ENCODE measurements at places on chromosomes 16 and 17. TPM values are rescaled to one million over a fixed set of nuclear protein-coding genes. Genes with fewer than 3 reads are reported as not detected.
A peak's percentile ranks its signal among the peaks of the same experiment; 100 is the strongest.

DNA sequence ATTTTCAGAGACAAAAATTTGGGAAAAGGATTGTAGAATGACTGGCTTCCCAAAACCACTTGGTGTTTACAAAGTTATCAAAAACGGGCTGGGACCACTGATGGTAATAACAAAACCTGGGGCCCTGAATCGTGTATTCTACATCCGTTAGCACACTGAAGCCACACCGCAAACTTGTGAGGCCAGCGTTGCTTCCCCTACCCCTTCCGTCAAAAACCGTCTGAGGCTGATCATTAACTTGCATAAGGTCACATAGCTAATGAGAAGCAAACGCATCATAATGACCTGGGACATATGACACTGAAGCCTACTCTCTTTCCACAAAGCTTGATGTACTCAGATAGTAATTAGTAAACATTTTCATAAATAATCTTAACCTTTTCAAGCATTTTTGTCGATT, 704.3 kb downstream of the MAF start:
- no peak overlapping the region for H3K4me3 ChIP-seq
- H3K4me1 ChIP-seq = peaks cover 10% of the 10 kb centered on the region
- H3K36me3 ChIP-seq = no peaks in the 10 kb centered on the region
- no peaks in the 10 kb centered on the region for H3K27me3 ChIP-seq
- no peak overlapping the region for H3K27ac ChIP-seq
- no peak for DNase-seq

DNA sequence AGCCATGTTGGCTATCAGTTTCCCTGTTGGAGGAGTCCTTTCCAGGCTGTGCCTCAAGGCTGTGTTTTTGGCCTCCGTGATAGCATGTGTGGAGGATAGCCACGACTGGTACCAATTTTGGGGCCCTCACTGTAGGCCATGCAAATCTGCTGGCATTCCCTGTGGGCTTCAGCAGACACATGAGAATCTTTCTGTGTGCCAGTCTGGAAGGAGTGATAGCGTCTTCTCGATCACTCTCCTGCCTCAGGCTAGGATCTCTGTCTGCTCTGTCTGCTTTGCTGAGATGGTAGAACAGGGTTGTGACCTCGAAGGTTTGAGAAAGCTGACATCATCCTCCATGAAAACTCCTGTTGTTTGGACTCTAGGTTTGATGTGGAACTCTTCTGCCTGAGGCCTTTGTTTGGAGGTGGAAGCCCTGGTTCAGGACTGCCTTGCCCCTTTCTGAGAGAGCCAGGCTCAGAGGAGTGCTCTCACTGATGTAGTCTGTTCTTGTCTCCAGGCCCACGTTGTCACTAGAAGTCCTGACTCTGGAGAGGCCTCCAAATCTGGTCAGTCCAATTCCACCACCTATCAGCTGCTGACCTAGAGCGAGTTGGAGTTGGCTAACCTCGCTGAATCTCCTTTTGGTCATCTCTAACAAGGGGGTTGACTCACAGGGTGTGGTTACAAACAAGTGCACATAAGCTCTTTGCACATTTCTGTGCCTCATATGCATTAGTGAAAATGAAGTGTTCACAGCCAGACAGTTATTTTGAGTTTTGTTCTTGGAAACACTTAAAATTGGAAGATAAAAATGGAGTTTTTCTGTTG, 12.1 kb upstream of the EDC4 start:
- H3K27me3 ChIP-seq = no peaks in the 10 kb centered on the region
- peaks cover 67% of the 10 kb centered on the region for H3K4me1 ChIP-seq
- H3K27ac ChIP-seq = peak overlapping the region; percentile 79
- no peak overlapping the region for H3K4me3 ChIP-seq
- DNase-seq = no peak
- no peaks in the 10 kb centered on the region for H3K36me3 ChIP-seq

- H3K4me3 ChIP-seq = no peak overlapping the region
- H3K36me3 ChIP-seq = no peaks in the 10 kb centered on the region
- peak; percentile 6 for DNase-seq
- no peaks in the 10 kb centered on the region for H3K4me1 ChIP-seq
- H3K27me3 ChIP-seq = no peaks in the 10 kb centered on the region
- no peak overlapping the region for H3K27ac ChIP-seq
Measured at GRCh38 chr16:83734136-83734535, 73.6 kb upstream of the HSBP1 start.

The MFAP4 gene
- 205 TPM for total RNA-seq

- no peak overlapping the region for H3K27ac ChIP-seq
- H3K27me3 ChIP-seq = no peaks in the 10 kb centered on the region
- no peak overlapping the region for H3K4me3 ChIP-seq
- peaks cover 73% of the 10 kb centered on the region for H3K36me3 ChIP-seq
Measured at GRCh38 chr16:57469046-57469445, 6.6 kb downstream of the POLR2C start.

DNA sequence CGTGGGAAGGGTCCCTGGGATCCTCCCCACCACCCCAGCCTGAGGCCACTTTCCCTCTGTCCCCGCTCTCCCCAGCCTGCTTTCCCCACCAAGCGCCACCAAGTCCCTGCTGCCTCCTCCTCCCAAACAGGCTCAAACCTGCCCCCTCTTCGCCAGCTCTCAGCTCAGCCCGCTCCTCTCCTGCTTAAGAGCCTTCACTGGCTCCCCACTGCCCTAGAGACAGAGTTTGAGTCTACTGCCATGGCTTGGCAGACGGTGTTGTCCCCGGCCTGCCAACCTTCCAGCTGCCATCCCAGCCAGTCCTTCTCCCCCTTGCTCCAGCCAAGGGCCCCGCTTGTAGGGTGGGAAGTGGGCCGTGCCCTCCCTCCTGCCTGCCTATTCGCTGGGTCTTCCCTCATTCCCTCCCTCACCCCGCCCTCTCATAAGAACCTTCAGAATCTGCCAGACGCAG, 11.1 kb downstream of the IL4R start:
- no peaks in the 10 kb centered on the region for H3K27me3 ChIP-seq
- H3K4me3 ChIP-seq = no peak overlapping the region
- peaks cover 97% of the 10 kb centered on the region for H3K4me1 ChIP-seq
- peak overlapping the region; percentile 93 for H3K27ac ChIP-seq

- H3K4me3 ChIP-seq = no peak overlapping the region
- H3K27ac ChIP-seq = no peak overlapping the region
- H3K36me3 ChIP-seq = no peaks in the 10 kb centered on the region
- no peaks in the 10 kb centered on the region for H3K27me3 ChIP-seq
Measured at GRCh38 chr16:54268340-54268739, 18.2 kb downstream of the IRX3 start.

Measured in vagina (tissue), 2 donors.